Hematopoietic multipotent progenitor cell treated with erythropoietin and hydrocortisone succinate and interleukin-3 and kit ligand, for 8 days (in vitro differentiated cells): ENCODE measurements at places on chromosomes 3 and 15.

GRCh38 chr3:48301800-48302166 lies 31.7 kb downstream of the SPINK8 start:
- DNase-seq: peak; percentile 51

DNA sequence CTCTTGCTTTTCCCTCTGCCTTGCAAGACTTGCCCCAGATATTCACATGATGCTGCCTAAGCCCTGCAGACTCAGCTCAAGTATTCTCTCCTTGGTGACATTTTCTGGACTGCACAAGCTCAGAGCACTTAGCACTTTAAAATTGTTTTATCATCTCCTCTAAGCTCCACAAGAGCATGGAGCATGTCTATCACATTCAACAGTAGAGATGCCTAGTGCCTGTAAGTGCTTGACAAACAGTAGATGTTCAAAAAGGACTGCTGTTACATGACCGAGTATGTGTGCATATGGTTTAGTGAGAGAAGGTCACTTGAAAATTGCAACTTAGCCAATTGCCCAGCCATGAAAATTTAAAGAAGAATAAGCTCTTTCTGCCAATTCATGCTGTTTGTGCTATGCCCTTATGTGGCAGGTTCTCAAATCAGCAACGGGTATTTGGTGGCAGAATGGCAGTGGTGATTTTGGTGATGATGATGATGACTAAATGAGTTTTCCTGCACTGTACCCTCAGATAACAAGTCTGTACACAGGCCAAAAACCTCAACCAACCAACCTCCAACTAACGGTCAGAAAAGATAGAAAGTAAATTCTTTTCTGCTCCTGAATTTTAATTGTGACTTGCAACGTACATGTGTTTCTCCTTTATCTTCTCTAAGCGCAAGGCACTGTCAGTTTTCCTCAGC lies 647.2 kb upstream of the UBE2E2 start:
- DNase-seq: peak; percentile 98

DNA sequence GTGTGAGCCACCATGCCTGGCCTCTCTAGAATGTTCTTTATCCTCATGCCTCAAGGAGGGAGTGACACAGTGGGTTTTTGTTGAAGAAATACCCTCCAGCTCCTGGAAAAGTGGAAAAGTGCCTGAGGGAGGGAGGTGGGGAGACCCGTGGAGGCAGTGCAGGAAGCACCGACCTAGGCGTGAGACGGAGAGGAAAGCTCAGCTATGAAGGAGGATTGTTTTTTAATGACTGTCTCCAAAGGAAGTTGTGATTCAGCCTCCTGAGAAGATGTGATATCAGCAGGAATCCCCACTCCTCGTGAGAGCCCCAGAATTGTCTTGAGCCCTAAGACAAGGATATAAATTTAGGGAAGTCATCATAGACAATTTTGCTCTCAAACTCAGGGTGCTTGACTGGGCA lies 21.7 kb downstream of the RPLP1 start:
- no peak for DNase-seq

- DNase-seq: no peak
These were observed 45.2 kb upstream of the FILIP1L start for GRCh38 chr3:100159331-100160153.

DNA sequence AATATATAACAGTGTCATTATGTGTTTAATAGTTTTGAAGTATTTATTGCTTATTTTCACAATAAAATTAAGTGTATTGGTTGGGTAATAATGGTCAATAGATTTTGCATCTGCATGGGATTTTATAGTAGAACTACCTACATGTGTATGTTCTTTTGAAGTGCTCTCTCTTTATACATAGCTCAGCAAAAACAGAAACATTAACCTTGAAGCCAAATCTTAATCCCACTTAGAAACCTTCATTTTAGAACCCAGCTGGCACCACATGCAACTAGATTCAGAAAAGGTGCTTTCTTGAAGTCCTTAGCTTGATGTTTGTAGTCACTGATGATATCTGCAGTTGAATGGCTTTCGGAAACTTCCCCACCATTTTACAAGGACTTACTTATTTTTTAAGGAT lies 146.9 kb upstream of the IL12A start:
- DNase-seq: no peak
